Thoracic aorta (tissue), 2 donors: ENCODE measurements at places on chromosomes 7 and 10.

DNA sequence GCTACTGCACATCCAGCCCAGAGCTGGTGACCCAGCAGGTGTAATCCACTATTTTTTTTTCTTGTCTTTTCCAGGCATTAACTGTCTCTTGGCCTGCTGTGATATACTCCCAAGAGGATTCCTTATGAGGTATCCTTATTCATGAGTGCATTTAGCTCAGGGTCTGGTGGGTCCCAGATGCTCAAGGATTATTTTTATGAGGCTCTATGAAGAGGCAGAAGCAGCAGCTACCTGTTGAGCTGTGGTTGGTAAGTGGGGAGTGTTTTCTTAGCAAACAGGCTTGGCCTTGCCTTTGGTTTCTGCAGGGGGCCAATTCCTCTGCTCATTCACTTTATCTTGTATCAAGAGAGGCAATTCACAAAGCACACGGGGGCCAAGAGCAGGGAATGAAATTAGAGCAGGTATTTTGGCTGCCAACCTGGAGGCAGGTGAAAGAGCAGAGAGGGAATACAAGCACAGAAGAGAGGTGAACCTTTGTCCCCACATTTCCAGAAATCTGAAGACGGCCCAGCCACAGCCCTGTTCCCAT lies 221.6 kb downstream of the TMEM178B start:
- no peak for DNase-seq

- no peak for DNase-seq
These were observed 11.8 kb upstream of the SLC13A1 start for GRCh38 chr7:123211545-123211944.

GRCh38 chr7:21169667-21170580 lies 258.0 kb upstream of the SP4 start:
- DNase-seq = no peak

DNA sequence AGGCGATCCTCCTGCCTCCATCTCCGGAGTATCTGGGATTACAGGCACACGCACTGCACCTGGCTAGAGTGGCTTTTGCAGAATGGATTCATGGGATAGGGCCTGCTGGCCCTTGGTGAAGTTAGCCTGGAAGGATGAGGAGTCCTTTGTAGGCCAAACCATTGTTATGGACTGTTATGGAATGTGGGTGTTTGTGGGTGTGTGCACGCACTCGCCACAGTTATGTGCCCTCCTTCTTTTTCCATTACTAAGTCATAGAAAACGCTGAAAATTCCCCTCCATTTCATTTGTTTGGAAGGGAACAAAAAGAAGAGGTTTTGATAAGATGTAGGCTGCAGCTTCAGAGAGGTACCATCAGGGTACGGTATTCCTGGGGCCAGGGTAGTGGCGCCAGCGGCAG lies 15.0 kb downstream of the ZNF862 start:
- no peak for DNase-seq

- no peak for DNase-seq
These were observed 87.4 kb upstream of the SMNDC1 start for GRCh38 chr10:110392121-110392520.

DNA sequence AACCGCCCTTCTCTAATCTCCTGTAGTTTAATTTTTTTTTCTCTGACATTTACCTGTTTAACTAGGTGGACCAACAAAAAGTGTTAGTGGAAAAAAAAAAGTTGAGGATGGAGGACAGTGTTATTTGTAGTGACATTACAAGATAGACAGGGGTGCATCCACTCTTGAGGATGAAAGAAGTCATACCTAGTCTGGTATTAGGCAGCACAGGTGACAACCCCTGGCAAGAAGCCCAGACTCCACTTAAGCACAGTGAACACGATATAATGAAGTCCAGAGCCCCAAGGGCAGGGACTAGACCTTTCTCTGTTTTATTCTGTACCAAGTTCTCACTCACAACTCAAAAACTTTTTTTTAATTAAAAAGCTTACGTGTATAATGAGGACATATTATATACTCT lies 268.4 kb downstream of the GPR37 start:
- no peak for DNase-seq

DNA sequence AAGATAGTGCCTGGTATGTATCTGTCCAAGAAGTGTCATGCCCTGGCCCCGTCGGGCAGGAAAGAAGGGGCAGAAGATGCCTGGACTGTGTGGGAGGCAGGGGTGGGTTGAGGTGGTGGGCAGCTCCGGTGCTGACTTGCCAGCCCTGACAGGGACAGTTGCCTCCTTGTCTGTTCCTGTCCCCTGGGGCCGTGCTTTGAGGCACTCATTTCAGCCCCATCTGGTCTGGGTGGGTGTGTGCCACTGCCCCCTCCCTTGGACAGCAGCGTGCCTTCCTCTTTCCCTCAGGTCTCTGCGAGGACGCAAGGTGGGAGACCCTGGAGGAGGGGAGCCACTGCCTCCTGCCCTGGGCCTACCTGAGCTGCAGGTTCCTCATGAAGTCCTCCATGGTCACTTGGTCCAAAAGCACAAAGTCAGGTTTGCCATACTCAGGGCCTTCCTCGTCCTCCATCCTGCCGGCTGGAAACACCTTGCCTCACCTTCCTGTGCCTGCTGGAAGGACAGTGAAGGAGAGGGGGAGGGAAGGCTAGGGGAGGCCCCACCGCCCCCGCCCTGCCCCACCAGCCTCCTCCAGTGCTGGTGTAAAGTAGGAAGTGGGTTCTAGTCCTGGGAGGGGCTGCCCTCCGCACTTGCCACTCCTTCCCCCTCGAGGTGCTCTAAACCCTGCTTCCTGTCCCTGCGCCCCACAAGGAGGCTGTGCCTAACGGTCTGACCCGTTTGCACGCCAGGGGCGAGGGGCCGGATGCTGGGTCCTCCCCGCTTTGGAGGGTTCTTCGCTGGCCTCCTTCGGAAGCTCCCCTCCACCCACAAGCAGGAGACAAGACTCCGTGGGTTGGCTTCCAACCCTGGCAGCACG lies at the start of gene MYO1G:
Gene MYO1G (minus strand): TSS at position 505 of the 856 bp plus-strand sequence. CDS start 54 bp downstream, at position 451.
- no peak for DNase-seq

DNA sequence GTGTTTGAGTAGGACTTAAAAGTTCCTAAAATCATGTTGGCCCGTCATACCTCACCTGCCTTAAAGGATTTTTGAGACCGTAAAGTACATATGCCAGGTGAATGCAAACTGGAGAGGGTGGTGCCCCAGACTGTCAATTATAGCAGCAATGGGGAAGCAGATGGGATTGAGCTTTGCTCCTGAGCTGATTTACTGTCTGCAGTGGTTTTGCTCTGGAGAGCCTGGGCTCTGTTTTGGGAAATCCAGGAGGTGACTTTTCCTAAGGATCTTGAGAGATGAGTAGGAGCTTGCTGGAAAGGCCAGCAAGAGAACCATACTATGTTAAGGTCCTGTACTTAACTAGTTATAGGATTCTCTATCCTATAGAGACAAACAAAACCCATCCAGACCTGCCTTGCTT lies 43.0 kb downstream of the COL13A1 start:
- DNase-seq = no peak

GRCh38 chr7:154770361-154770760 lies 232.6 kb downstream of the PAXIP1 start:
- DNase-seq = no peak

- DNase-seq = no peak
These were observed 13.9 kb downstream of the ATP6V1F start for GRCh38 chr7:128876586-128876977.
